Renal pelvis (tissue), 12 donors: ENCODE measurements at places on chromosomes 5 and 9. TPM values are rescaled to one million over a fixed set of nuclear protein-coding genes. Genes with fewer than 3 reads are reported as not detected.

Gene MCC
- 30.1 TPM for polyA plus RNA-seq

Gene HTR4
- polyA plus RNA-seq, result 0.12 TPM

Gene DCAF10
- polyA plus RNA-seq, result 39.3 TPM

Gene NNT
- 90.0 TPM for polyA plus RNA-seq

Gene MARCHF3
- 7.0 TPM for polyA plus RNA-seq

- DNase-seq, result no peak
Measured at GRCh38 chr5:61410811-61411210, 78.8 kb downstream of the ZSWIM6 start.

DNA sequence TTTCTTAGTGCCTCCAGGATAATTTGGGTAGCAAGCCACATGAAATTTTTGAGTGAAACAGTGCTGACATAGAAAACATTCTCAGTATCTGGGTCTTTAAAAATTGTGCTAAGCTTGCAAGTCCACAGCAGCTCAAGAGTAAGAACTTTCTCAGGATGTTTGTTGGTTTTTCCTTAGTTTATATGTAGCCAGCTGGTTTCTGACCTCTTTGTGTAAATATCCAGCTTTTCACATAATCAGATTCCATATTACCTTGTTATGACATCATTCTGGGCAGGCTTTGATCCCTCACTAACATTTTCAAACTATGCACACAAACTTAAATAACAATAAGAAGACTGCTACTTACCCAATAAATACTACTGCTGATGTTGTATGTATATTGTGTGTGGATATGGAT, 82.9 kb upstream of the VCAN start:
- DNase-seq, result no peak

GRCh38 chr5:154409230-154409840, 36.5 kb upstream of the SAP30L start:
- DNase-seq, result no peak

- no peak for DNase-seq
Measured at GRCh38 chr5:10489810-10490426, 48.2 kb downstream of the ROPN1L start.

DNA sequence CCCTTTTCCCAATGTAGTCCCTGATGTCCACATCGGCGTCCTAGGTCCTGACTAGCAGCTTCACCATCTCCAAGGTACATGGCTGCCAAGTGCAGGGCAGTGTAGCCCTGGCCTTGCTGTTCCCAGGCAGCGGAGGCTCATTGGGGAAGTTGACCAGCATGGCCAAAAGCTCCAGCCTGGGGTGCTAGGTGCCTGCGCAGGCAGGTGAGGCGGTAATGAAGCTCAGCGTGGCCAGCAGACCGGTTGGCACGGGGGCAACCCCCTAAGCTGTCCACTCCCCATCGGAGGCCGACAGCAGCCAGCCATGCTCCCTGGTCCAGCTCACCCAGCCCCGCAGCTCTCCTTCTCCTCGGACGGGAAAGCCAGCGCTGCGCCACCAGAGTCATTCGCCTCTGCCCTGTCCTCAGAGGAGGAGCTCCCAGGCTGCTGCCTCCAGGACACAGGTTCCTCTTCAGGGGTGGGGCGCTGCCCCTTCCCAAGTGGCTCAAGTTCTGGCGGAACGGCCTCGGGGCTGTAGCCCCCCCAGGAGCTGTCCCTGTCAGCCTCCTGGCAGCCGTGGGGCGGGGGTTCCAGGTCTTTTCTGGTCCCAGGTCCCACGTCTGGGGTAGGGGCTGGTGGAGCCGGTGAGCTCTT, 1218.2 kb downstream of the FOXD4L5 start:
- no peak for DNase-seq

DNA sequence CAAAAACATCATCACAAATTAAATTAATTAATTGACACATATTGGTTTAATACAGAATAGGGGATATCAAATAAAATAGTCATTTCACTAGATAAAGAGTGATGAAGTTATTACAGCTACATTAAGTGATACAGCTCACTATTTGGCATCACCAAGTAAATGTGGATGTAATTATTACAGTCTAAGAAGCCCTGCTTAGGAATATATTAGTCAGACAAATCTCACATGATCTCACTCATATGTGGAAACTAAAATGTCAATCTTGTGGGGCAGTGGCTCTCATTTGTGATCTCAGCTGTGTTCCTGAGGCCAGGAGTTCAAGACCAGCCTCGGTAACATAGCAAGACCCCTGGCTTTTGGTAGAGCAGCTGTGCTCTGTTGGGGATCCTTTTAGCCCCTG, 233.4 kb upstream of the RGMB start:
- no peak for DNase-seq

DNA sequence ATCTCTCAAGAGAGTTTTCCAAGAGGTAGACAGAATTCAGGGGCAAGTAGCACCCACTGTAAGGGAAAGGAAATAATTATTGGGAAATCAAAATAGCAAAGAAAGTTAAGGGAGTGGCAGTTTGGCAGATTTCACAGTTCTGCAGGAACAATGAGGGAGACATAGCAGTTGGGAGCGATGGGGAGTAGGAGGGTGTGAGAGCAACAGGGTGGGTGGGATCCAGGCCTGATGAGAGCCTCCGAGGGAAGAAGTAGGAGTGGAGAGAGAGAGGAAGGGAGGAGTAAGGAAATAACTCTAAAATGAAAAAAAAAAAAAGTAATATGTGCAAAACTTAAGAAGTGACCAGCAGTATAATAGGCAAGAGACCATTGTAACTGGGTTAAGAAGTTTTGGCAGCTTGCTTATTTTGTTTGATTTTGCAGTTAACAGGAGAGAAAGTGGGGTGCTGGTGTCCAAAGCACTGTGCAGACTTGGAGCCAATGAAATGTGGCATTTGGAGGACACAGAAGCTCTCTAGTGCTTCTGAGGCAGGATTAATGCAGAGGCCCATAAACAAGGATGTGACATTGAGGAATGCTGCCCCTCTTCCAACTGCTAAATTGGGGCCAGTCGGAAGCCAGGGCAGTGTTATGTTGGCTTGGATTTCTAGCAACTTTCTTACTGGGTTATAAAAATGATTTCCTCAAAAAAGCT, 10.2 kb downstream of the TNFAIP8 start:
- DNase-seq, result no peak

- DNase-seq, result no peak
Measured at GRCh38 chr9:26043431-26043830, 365.2 kb upstream of the TUSC1 start.

DNA sequence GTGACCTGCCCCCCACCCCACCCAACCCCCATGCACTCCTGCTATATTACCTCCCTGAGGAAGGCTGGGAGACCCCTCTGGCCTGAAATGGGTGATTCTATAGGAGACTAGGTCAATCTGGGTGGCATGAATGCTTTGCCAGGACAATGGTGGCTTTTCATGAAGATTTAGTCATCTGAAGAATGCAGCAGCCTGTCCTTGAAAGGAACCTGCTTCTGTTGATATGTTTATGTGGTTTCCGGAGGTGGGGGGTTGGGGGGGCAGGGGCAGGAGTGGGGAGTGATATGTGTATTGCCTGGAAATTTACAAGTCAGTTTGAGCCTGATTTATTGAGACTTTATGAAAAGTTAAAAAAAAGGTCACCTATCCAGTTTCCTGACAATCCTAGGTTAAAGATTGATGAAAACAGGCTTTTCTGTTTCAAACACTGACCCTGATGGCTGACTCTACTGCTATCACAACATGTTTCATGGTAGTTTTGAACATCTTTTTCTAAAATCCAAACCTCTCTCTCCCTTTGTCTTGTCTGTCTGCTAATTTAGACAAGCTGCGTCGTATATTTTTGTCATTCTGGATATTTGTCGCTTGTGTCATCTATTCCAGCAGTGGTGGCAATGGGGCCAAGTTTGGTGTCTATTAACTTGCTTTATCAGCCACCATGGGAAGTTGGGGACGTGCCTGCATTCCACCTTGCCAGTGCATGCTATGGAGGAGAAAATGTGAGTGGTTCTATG, 153.7 kb upstream of the EGFLAM start:
- DNase-seq, result no peak

- no peak for DNase-seq
Measured at GRCh38 chr5:127192836-127193338, 97.7 kb upstream of the MEGF10 start.

DNA sequence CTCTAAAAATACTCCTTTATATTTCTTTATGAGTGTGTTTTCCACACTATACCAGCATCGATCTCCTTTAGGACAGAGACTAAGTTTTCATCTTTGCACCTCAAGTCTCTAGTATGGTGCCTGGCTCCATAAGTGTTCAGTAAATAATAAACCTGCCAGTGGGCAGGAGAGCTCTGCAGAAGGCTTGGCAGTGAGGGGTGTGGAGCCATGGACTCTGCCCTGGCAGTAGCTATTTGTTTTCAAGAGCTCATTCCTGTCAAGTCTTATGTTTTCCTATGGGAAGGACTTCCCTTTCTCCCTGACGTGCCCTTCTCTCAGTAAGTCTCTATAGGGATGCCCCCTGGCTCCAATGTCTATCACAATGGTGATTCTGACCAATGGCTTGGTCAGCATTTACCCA, 252.2 kb downstream of the PIK3R1 start:
- DNase-seq, result no peak

DNA sequence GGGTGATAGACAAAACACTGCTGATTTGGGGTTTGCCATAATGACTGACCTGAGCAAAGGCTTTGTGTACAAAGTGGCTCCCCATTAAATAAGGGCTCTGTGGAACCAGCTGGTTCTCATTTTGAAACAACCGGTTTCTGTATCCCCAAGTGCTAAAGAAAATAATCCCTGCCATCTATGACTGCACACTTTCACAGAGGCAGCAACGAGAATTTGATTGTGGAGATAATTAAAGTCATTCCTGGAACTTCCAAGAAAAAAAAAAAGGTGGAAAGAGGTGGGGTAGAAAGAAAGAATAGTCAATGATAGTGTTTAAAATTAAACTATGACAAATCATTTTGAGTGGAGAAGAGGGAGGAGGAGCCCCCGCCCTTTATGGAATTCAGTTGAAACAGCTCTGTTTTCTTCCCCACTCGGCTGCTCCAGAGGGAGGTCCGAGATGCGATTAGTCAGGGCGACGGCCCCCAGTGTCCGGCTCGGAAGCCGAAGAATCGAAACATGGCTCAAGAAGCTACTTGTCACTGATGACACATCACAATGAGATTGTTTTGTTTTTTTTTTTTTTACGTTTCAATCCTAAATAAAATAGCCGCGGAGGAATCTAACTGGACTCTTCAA, 38.4 kb downstream of the EBF1 start:
- DNase-seq, result no peak

- DNase-seq, result no peak
Measured at GRCh38 chr9:14937216-14937615, 27.0 kb upstream of the FREM1 start.

DNA sequence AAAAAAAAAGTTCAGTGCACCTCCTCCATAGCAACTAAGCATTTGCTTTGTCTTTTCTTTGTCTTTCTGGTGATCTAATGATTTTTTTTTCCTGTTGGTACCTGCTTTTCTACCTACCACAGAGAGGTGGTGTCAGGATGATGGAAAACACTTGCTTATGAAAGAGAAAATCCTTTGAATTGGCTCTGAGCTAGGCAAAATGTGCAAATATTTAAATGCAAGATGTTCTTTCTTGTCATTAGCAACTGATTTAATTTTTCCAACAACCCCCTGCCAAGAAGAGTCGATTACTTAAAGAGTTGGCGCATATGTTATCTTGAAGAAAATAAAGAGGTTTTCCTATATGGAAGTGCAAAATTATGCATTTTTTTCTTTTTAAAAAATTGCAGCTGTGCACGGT, 37.7 kb downstream of the TNC start:
- DNase-seq, result no peak

DNA sequence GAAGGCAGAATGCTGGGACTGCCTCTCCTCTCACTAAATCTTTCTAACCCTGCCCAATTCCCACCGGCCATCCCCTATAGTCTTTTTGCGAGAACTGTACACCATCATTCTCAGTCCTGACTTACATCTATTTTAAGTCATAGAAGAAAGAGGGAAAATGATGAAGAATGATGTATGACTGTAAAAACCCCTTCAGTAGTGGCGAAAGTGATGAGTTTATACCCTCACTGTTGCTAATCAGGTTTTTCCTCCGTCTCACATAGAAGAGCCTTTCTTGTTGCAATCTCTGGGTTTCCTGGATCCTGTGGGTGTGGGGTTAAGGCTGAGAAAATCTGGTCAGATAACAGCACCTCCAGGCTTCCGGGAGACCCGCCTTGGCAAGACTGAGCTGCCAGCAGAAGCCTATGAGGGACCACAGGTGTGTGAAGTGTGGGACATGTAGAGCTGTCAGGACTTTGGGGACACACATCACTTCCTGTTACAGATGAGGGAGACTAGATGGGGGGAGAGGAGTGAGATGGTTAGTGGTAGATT, 147.1 kb upstream of the SLC12A2 start:
- DNase-seq, result no peak

DNA sequence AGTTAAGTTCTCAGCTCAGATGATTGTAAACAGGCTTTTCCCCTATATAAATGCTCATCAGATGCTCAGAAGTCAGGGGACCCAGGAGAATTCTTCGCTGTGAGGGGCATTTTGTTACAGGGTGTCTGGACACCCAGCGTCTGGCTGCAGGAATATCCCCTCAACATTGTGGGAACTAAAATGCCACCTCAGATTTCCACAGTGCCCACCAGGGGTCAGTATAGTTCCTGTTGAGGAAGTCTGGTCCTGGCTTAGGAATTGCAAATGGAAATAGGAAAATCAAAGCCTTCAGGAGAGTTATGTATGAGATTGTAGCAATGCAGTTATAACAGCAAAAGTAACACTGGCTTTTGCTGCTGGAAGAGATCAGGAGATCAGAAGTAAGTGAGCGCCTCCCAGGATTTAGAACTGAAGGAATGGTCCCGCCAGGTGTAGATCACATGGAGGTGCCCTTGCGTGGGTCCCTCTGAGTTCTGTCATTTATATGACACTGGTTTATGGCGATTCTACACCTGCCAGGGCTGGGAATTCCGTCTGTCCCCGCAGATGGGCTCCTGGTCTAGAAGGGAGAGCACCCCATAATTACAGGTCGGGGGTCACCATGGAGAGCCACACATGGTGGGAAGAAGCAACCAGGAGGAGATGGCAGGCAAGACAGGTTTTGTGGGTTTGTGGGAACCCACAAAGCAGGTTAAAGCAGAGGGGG, 47.1 kb upstream of the CTSL start:
- DNase-seq, result peak; percentile 80

- DNase-seq, result no peak
Measured at GRCh38 chr5:176890455-176891330, 8.5 kb downstream of the HK3 start.

DNA sequence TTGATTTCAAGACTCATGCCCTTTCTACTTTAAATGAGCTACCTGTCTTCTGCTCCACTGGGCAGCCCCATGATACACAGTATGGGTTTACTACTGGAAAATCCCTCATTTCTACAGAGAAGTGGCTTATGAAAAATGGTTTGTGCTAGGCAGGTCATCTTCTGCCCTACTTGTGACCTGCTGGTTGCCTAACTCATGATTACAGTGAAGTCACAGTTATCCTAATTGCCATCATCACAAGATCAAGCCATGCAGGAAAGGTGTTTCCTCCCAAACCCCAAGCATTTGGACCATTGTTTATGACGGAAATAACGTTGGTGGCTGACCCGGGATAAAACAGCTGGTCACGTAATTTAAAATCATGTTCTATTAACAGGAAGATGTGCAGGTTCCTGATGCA, 330.6 kb downstream of the ACTL7B start:
- no peak for DNase-seq

- no peak for DNase-seq
Measured at GRCh38 chr5:159073026-159073425, 26.7 kb downstream of the EBF1 start.
